ENCODE measurements at places on chromosomes 3 and 15.

GRCh38 chr15:90813796-90814190 is 54.6 kb upstream of the FURIN start:
- DNase-seq = no peak

DNA sequence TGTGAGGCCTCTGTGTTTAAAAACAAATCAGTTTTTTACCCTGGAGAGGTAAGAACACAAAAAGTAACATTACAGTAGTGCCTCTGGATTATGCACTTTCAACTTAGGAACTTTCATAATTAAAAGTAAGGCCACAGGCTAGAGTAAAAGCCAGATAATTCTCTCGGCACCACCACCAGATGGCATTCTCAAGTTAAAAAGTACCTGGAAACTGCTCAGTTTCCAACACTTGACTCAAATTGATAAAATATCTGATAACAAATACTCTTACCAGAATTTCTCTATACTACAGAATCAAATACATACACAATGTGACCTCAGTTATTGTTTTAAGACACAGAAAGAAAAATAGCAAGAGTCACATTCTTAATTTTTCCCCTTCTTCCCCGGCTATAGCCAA is 19.9 kb downstream of the SPICE1 start:
- no peak for DNase-seq

DNA sequence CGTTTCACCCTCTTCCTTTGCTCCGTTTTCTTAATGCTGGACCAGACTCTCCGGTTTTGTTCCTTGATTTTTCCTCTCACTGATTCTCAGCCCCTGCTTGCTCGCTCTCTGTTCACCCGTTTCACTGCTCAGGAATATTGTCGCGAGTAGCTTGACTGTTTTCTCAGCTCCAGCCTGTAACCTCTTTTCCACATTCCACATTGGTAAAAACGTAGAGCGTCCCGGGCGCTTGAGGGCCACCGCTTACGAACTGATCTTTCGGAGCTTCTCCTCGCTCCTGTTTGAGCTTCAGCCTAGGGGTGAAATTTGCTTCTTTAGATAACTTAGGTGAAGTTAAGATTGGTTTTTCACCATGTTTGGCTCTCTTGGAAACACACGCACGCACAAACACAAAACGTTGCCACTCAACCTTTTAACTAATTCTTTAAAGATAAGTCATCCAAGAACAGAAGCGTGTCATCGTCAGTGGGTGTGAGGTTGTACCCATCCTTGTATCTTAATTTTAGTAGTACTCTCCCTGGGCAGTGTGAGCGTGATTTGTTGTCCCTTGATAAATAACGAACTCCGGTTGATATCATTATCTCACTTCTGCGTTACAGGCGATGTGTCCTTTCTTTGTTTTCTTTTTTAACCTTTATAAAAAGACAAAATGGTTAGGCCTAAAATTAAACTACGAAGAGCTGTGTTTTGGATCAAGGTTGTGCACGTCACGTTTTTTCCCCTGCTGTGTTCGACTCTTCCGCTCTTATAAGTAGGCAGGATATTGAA is 1.0 kb downstream of the PAK2 start:
- no peak for DNase-seq

DNA sequence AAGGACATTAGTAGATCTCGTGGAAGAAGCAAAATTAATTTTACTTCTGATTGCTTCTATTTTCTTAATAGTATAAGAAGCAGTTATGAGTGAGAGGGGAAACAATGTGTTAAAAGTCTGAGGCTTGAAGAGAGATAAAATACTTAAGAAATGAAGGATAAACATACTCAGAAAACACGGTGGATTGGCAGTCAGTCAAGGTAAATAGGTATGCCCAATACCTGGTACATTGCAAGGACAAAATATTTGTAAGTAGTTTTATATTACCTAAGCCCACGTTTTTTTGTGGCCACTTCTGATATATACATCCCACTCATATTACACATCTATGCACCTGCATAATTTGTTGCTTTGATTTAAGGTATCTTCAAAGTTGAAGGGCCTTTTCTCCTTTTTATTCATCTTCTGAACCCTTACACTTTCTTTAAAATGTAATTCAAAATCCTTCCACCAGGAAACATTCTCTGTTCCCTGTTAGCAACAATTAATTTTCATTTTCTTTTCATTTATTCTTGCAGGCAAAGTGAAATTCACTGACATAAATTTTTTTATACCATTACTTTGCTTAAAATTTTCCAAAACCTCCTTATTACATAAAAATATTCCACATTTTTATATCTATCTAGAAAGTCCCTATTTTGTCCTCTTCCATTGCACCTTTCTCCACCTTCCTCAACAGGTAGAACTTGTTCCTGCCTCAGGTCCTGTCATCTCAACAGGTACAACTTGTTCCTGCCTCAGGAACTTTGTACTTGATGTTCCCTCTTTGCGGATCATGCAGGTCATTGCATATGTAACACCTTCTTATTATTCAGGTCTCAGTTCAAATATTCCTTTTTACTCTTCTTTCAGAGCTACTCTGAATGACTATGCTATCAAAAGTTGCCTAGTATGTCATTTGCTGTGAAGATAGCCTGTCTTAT is 755.7 kb upstream of the ALCAM start:
- DNase-seq = no peak

DNA sequence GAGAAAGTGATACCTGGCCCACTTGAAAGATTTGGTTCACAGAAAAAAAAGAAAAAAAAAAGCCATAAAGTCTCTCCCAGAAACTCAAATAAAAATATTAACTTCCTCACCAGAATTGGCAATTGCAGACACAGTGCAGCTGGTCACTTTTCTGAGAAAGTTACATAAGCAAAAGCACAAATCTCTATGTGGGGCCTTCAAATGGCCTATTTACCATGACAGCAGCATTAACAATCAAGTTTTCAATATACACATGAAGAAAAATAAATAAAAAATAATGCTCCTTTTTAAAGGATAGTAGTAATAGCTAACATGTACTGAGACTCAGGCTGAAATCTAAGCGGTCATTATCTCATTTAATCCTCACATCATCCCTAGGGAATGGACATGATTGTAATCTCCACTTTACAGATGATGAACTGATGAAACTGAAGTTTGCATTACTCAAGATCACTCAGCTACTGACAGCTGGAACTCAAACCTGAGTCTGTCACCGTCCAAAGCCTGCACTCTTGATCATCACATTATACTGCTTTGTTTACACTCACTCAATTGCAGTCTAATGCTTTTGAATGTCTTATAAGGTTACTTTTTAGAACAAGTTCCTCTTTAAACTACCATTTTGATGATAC is 3.3 kb downstream of the NPTN start:
- no peak for DNase-seq

DNA sequence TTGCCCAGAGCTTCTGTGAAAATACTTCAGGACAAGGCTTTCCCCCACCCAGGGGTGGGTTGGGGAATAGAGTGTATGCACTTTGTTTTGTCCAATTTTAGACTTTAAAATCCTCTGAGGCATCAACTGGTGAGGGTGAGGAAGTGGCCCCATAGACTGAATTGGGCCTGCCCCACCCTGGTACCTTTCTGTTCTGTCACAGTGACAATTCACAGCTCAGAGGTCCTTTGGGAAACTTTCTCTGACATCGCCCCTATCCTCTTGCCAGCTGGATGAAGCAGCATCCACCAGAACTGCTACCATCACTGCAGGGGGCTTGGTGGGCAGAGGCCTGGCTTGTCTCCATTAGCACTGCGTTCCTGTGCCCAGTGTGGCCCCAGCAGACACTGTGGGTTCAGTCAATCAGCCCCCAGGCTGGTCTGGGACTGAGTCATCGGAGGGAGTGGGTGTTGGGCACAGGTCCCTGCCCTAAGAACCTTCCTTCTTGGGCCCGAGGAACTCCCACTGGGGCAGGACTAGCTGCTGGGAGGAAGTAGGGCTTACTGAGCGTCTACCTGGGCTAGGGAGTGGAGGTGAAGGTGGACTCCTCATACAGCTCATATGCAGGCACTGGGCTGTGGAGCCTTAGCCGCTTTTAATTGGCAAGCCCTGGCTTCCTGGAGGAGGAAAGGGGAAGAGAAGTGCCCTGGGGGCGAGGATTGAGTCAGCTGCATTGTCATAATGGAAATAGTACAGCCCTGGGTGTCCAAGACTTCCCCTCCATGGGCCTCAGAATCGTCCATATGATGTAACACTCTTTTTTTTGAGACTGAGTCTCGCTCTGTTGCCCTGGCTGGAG is 1.5 kb upstream of the PPM1M start:
- no peak for DNase-seq

GRCh38 chr15:71426792-71427191 is 311.5 kb downstream of the THSD4 start:
- no peak for DNase-seq

GRCh38 chr3:46480491-46481195 is 15.9 kb upstream of the LTF start:
- peak; percentile 1 for DNase-seq
